ENCODE measurements at places on chromosomes 11 and 22.

DNA sequence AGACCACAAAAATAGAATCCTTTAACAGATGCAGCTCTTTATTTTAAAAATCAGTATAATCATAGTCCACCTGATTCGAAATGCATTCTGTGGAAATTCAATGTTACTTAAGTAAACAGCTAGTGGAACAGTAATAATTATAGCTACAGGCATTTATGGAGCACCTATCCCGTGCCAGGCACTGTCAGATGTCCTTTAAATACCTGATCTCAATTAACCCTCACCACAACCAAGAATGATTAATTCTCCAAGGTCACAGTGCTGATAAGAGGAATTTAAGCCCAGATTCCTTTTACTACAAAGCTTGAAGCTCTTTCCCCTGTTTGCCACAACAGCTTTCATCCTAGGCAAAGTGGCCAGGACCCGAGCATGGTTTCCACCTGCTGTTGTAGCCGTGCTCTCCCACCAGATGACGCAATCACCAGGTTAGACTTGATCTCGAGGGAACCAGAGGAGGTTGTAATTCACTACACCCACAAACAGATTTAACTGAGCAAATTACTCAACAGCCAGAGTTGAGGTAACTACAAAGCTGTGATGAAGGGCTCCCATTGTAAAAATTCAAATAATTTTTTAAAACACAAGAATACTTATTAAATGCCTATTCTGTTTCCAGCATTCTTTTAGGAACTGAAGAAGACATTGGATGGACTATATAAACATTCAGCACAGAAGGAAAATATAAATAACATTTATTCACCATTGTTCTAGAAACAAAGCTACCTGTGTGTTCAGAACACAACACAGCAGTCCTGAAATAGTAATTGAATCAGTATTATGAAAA is 10.3 kb downstream of the PRDM10 start:
- DNase-seq, result no peak

- DNase-seq, result no peak
Measured at GRCh38 chr11:14971865-14972580, at the start of gene CALCA. CALCA (minus strand) TSS chr11:14972351; CDS start chr11:14971192, 1,159 bp downstream.

GRCh38 chr11:46294365-46295309 is 17.2 kb downstream of the CREB3L1 start:
- DNase-seq, result no peak

GRCh38 chr22:25069758-25070481 is 117.4 kb downstream of the KIAA1671 start:
- DNase-seq, result no peak

DNA sequence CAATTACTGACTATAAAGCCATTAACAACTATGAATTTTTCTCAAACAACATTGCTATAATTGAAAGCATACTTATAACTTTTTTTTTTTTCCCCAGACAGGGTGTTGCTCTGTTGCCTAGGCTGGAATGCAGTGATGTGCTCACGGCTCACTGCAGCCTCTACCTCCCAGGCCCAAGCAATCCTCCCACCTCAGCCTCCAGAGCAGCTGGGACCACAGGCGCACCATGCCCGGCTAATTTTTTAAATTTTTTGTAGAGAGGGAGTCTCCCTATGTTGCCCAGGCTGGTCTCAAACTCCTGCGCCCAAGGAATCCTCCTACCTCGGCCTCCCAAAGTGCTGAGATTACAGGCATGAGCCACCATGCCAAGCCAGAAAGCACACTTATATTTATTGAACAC is 6.1 kb upstream of the WEE1 start:
- DNase-seq, result no peak

DNA sequence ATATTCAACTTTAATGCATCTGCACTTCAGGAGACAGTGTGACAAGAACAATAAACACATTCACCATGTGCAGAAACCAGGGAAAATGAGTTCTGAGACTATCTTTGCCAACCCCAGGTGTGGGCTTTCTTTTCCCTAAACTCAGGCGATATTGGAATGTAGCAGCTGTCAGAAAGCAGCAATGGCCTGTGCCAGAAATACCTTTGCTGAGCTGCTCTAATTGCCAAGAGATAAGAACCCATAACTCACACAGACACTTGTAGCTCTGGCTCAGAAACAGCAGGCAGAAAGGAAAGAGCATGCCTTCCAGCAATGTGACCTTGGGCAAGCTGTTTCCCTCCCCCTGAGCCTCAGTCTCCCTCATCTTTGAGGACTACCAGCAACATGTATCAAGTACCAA is 77.6 kb downstream of the PLEKHA7 start:
- DNase-seq, result no peak

- no peak for DNase-seq
Measured at GRCh38 chr11:44874284-44874683, 76.4 kb downstream of the TP53I11 start.
